Thymus (tissue), 14 donors: ENCODE measurements at places on chromosomes 13 and 19.

DNA sequence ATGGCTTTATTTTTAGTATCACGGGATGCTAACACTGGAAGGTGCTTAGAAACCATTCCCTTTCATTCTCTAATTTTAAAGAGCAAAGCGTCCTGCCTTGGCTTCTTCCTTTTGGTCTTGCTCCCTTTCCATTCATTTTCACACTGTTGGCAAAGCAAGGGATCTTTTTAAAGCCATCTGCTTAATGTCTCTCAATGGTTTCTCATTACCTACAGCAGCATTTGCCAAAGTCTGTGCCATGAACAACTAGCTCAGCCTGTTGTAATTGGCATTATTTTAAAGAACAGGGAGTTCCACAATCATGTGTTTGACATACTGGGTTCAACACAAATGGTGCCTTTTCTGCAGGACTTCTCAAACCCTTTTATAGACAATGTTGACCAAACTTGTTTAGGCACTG, 444.3 kb downstream of the GPC6 start:
- no peak for DNase-seq

- no peak for DNase-seq
These were observed at the start of gene ARHGAP35 for GRCh38 chr19:46860846-46861690. ARHGAP35 (plus strand) TSS chr19:46860997; CDS start chr19:46918676, 57,679 bp downstream.

- DNase-seq, result no peak
These were observed 448.9 kb downstream of the PCDH9 start for GRCh38 chr13:66781241-66781640.

DNA sequence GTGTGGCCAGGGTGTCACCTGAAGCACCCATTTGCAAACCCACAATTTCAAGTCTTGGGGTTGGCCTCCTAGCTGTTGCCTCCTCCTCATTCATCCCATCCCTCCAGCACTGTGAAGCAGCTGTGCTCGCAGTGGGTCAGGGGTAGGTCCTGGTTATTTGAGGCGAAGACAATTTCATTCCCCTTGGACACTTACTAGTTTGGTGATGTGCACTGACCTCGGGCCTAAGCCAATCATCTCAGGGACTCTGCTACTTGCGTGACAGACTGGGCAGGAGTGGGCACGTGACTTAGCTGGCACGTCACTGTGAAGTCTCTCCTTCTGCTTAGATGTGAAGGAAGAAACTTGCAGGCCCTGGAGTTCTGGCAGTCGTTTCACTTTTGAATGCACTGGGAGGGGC, 3.5 kb upstream of the ATP11A start:
- no peak for DNase-seq

DNA sequence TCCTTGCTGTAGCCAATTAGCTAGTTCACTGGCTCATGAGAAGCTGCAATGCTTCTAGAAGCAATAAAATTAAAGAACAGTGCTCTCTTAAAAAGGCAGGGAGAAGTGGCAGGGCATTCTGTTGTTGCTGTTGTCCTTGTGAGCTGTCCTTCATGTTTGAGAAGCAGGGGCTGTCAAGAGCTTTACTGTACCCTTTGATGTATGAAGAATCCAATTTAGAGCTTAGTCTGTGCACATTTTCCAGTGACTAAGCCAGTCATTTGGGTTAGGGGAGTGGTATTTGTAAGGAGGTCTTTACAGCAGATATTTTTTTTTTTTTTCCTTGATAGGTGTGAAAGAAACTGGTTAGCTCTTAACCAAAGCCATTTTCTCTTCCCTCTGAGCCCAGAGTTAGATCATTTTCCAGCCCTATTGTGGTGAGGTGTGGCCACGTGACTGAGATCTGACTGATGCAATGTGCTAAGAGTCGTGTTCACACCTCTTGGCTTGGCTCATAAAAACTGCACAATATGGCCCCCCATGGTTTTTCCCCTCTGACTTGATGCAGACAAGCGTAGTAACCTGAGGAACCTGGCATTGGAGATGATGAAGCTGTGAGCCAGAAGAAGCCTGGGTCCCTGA, 309.6 kb upstream of the TMTC4 start:
- no peak for DNase-seq

GRCh38 chr13:76014406-76015318, 378.5 kb downstream of the LMO7 start:
- no peak for DNase-seq

GRCh38 chr19:7680606-7681339, at the start of gene TRAPPC5:
TRAPPC5 (plus strand) TSS chr19:7680833; CDS start chr19:7682254, 1,421 bp downstream.
- DNase-seq, result peak; percentile 88

- DNase-seq, result no peak
These were observed 21.2 kb upstream of the VWA8 start for GRCh38 chr13:41981951-41982715.

DNA sequence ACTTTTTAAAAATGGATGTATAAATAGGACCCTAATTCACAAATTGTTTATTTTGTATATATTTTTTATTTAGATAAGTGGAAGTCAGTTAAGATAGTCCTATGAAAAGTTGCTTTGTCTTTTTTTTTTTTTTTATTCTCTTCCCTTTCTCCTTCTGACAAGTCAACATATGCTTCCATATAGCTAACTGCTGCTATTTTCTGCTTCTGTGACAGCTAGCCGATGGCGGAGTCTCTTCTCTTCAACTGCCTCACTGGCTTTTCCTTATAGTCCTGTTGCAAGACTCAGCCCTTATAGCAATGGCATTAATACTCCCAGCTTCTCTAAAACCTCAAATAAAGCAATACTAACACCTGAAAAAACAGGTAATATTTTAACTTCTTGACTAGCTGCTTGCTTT, 45.3 kb downstream of the SLAIN1 start:
- no peak for DNase-seq

DNA sequence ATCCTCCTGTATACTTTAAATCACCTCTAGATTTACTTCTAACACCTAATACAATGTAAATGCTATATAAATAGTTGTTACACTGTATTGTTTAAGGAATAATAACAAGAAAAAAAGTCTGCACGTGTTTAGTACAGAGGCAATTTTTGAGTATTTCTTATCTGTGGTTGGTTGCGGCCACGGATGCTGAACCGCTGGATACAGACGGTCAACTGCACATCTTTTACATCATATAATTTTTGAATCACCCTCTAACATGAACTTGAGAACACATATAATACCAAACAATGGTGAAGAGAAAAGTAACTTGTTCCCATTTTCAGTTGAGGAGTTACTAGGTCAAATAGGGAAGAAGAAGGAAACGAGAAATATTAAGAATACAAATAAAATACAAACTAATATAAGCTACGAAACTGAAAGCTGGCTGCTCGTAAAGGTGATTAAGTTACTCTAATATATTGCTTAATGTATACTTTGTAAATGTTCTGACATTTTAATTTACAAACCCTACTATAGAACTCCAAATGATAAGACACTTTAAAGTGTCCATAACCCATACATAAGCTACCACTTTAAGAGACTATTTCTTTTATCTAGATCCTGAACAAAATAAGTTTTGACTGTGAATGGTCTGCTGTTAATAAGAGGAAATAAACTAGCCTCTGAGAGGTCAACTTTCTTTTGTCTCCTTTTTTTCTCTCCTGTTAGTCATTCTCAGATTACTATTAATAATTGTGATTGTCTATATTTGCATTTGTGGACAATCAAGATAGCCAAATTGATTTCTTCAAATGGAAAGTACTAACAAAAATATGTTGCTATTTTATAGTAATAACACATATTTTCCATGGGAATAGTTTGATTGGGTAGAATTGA, 457.4 kb downstream of the DIAPH3 start:
- DNase-seq, result no peak

- no peak for DNase-seq
These were observed 471.7 kb upstream of the KLHL1 start for GRCh38 chr13:70579941-70580340.

DNA sequence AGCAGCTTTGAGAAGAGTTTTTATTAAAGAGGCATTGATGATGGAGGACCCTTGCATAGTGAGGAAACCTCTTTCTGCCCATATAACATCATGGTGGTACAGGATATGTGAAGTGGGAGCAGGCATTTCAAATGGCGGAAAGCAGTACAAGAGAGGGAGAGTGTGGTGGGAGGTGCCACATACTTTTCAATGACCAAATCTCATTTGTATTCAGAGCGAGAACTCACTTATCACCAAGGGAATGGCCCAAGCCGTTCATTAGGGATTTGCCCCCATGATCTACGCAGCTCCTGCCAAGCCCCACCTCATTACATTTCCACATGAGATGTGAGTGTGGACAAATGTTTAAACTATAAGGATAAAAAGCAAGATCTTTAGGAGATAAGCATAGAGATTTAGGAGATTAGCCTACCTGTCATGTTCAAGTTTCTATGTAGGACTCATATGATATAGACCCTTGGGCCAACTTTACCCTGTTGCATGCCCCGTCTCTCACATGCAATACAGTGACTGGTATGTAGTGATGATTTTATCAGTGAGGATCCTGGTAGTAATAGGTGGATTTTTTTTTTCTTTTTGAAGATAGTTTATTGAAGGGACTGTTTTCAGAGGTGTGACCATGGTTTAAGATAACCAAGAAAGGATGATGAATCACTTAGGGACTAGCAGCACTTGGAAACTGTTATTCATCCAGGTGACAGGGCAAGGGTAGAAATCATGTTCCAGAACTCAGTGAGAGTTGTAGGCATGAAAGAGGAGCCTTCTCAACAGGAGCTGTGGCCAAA, 38.3 kb downstream of the DNAJC15 start:
- no peak for DNase-seq

- DNase-seq, result no peak
These were observed 48.0 kb upstream of the ADGRE5 start for GRCh38 chr19:14333101-14333871.

DNA sequence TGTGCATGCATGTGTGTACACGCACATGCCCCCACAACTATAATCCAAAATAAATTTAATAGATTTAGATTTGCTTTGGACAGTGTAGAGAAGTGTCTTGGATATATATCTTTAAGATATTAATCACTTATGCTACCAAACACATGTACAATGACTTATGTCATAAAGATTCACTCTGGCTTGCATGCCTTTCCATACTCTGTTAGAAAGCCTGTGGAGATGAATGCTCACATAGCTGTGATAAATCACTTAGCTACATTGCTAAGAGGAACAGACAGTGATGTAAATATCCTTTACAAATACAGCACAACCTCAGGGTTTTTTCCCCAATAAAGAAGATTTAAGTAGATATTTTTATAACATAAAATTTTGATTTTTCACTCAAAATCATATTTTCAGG, 2484.8 kb upstream of the PCDH20 start:
- no peak for DNase-seq

DNA sequence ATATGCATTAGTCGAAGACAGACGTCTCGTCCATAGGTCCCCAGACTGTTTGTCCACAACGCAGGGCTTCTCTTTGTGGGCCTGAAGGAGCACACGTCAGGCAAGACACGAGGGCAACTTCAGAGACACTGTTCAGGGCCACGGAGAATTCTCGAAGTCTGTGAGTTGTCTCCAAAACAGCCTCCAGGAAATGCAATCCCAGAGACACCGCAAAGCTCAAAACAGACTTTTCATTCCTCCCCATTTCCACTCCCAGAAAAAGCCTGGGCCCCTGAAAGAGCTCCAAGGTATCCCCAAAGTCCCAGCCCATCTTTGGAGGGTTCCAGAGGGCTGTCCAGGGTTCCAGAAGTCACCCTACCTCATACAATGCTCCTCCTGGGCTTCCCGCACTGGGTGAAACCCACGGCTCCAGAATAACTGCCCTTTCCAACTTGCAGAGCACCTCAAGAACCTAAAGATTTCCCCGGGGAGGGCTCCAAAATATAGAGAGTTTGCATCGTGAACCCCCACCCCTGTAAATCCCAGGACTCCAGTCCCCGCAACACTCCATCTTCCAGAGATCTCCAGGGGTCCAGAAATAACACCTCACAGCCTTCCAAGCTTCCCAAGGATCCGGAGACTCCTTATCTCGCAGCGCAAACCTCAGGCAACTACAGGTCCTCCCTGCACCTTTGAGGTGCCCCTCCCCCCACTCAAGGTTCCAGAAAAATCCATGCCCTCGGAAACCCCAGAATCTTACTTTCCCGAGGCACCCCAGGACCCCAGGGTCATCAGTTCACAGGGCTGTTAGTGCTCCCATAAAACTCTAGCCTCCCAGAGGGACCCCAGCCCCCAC, 687 bp upstream of the FTL start:
- DNase-seq, result no peak

DNA sequence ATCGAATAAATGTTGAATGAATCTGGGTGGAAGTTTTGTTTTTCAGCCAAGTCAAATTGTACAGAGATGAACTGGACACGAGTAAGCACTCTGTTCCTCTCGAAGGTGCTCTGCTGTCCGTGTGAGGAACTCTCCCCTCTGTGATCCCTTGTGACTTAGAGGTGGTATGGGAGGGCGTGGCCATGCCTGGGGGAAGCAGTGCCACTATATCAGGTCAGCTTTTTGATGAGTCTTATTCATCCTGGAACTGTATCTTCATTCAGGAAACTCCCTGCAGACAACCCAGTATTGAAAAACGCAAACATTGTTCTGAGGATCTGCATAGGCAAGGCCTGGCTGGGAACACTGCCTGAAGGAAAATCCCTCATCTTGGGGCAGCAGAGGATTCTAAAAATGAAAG, 45.7 kb upstream of the FLT1 start:
- no peak for DNase-seq

- DNase-seq, result no peak
These were observed 13.6 kb downstream of the POLR1D start for GRCh38 chr13:27635266-27635665.

DNA sequence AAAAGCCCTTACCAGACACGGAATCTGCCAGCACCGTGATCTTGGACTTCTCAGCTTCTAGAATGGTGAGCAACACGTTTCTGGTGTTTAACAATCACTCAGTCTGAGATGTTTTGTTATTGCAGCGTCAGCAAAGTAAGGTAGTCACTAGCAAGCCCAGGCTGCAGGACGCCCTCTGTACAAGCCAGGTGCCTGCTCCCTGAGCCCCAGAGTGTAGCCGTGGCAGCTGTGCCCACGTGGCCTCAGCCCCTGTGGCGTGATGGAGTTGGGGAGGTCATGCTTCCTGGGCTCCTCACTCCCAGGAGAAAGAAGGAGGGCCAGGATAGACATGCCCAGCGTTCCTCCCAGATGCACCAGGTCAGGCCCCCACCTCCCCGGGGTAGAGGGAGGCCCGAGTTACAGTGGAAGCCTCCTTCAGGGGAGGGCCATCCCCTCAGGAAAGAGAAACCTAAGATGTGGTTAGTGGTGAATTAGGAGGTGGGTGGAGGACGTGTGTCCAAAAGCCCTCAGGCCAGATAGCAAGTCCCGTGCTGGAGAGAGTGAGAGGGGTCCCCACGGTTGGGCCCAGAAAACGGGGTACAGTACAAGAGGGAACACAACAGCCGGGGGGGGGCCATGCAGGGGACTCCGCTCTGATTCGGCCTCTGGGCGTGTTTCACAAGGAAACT, 169.6 kb upstream of the SOX1 start:
- no peak for DNase-seq

GRCh38 chr19:40763526-40763925, 11.8 kb upstream of the MIA start:
- DNase-seq, result no peak

GRCh38 chr13:87709947-87710346, 38.8 kb downstream of the SLITRK5 start:
- DNase-seq, result no peak

DNA sequence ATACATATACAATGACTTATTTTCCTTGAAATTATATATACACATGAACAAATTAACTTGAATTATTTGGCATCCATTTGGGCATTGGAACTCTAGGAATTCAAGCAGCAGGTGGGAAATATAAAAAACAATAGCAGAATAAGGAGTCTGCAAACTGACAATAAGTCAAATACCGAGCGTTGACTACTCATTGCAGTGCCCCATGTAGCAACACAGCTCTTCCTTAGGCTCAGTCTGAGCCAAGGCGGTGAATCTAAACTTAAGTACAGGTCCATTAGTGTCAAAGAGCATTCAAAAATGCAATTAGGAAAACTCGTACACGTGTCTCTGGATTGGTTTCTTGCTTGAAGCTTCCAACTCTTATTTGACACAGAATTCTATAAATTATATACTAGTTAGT, 462.5 kb upstream of the KLF12 start:
- no peak for DNase-seq
